DMS79 (cell line): ENCODE measurements at places on chromosomes 5 and 9.

- DNase-seq: no peak
Observed at GRCh38 chr5:177982956-177983355, 13.1 kb downstream of the PROP1 start.

DNA sequence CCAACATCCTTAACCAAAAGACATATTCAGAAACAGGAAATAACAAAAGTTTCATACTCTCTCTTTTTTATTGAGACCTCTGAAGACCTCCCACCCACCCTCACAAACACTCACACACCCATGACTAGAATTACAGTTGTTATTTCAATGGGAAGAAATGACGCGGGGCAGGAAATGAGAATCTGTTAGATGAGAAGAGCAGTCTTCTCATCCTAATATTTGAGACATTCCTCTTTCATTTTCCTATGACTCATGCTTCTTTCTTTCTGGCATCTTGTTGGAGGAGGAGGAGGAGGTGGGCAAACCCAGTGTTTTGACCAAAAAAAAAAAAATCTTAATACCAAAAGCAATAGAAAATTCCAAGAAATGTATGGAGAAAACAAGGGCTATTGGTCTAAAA lies 179.5 kb upstream of the TARS1 start:
- no peak for DNase-seq

GRCh38 chr9:127989094-127989493 lies 8.3 kb upstream of the EEIG1 start:
- no peak for DNase-seq

DNA sequence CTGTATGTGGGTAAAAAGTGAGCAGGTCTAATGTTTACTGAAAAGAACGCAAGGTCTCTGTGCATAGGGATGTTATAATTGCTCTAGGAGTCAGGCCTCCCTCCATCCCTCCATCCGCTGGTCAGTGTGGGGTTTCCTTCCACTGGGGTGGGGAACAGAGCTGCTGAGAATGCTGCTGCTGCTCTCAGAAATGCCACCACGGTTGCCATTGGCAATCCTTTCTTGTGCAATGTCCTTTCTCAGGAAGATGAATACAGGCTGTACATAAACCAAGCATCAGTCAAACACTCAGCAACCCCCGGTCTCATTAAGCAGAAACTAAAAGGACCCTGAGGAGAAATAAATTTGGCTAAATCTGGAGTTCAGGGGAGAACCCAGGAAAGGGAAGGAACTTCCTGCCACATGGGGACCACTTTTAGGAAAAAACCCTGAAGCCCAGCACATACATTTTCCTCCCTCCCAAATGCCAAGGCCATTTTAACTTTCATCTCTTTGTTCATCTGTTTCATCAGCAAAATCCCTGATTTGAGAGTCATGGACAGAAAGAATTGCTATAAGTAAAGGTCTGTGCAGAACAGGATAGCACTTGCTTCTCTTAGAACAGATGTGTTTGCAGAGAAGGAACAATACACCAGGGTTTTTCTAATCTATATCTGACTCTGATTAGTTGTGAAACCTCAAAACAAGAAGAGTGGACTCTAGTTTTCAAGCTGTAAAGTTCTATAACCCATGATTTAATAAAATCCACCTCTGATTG lies 70.4 kb upstream of the SLC1A3 start:
- no peak for DNase-seq

DNA sequence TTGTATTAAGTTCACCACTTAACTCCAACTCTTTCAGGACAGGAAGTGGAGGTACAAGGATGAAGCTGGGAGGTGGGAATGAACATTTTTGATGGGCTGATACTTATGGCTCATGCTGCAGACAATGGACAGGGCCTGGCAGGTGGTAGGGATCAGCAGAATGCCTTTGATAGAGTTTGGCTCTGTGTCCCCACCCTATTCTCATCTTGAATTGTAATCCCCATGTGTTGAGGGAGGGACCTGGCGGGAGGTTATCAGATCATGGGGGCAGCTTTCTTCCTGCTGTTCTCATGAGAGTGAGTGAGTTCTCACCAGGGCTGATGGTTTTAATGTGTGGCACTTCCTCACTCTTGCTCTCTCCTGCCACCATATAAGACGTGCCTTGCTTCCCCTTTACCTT lies 87.3 kb upstream of the PRLR start:
- no peak for DNase-seq

- no peak for DNase-seq
Observed at GRCh38 chr9:110123341-110124095, 84.4 kb downstream of the C9orf152 start.

- no peak for DNase-seq
Observed at GRCh38 chr5:96065685-96066385, 104.2 kb upstream of the ELL2 start.
